ENCODE measurements at places on chromosomes 3 and 15.

- DNase-seq, result peak; percentile 4
Measured at GRCh38 chr3:143885780-143886427, 37.6 kb upstream of the SLC9A9 start.

DNA sequence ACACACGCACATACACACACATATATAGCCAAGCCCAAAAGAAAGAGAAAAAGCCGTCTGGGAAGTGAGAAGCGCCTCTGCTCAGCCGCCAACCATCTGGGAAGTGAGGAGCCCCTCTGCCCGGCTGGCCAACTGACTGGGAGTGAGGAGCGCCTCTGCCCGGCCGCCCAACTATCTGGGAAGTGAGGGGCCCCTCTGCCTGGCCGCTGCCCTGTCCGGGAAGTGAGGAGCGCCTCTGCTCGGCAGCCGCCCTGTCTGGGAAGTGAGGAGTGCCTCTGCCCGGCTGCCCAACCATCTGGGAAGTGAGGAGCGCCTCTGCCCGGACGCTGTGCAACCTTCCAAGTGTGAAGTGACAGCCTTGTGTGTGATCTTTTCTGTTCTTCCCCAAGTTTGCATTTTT lies 49.2 kb downstream of the FHIT start:
- no peak for DNase-seq

DNA sequence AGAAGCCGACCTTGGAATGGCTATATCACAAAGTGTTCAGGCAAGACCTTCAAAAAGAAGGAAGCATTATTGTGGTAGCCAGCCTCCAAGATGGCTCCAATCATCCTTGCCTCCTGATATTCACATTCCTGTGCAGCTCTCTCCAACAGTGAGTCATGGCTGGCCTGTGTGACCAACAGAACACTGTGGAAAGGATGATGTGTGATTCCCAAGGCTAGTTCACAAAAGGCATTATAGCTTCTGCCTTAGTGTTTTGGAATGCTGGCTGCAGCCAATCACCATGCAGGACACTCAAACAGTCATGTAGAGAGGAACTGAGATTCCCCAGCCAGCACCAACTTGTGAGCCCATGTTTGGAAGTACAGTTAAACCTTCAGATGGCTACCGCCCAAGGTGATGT lies 102.6 kb downstream of the EFL1 start:
- DNase-seq, result no peak

- DNase-seq, result no peak
Measured at GRCh38 chr3:105842449-105842848, 26.4 kb downstream of the CBLB start.

DNA sequence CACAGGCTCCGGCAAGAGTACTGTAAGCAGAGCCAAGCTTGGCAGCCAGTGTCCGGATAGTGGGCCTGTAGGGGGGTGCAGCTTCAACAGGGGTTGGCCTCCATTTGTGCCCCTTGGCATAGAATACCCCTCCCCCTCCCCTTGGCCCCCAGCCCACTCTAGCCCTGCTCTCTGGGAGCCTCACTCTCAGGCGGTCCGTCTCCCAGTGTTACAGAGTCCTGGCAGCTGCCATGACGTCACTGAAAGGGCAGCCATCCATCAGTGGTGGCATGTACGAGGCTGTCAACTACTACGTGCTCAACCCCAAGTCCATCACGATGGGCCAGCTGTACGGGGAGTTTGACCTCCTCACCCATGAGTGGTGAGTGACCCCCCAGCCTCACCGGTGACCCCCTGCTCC lies 50.4 kb downstream of the DNAH1 start:
- DNase-seq, result no peak

DNA sequence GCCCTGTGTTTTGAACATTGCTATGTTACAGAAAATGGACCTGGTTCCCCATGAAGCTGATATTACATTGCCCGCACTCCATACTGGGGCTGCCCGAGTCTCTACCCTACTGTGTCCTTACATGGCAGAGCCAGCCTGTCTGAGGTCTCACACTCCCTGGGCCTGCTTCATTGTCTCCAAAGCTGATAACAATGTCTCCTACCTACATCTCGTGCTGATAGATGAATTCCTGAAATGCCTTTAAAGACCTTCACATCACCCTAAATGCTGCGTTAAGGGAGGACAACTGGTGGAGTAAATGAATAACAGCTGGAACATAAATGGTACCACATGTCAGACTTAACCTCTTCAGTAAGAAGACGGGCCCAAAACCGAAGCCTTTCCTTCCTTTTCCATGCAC lies 62.9 kb upstream of the PTX3 start:
- no peak for DNase-seq

- no peak for DNase-seq
Measured at GRCh38 chr3:9226326-9226725, 23.1 kb downstream of the SRGAP3 start.

GRCh38 chr3:194685718-194686413 lies at the start of gene FAM43A:
TSS of gene FAM43A (plus strand) at chr3:194685883. CDS start at chr3:194686827, 944 bp downstream.
- DNase-seq, result no peak

DNA sequence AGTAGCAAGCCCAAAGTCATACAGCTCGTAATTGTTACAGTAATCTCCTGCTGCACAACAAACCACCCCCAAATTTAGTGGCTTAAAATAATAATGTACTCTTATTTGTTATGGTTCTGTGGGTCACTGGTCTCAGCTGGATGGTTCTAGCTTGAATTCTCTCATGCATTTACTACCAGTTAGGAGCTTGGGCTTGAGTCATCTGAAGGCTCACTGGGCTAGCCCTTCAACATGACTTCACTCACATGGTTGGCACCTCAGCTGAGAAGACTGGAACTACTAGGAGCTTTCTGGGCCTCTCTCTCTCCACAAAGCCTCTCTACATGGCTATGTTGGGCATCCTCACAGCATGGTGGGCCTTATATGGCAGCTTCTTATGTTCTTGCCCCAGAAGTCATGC lies 12.5 kb downstream of the PCOLCE2 start:
- DNase-seq, result no peak

DNA sequence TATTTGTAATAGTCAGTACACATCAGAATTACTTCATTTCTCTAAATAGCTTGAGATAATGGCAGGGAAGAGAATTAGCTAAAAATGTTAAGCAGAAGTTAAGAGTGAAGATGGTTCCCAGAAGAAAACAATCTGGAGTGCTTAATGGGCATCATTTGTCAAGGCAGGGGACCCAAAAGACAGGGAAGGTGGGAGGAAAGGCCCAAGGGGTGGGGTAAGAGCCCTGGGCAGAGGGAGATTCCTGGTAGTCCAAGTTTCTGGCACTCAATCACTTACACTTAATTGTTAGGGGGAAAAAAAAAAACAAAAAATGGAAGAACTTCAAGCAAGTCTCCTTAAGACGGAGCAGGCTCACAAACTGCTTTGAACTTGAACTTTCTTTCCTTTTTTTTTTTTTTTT lies 28.9 kb downstream of the TNFAIP8L3 start:
- DNase-seq, result no peak

GRCh38 chr3:71903112-71903495 lies 118.2 kb upstream of the PROK2 start:
- no peak for DNase-seq

Data from GM18507 (cell line).